ENCODE measurements at places on chromosomes 2 and 18. TPM values are rescaled to one million over a fixed set of nuclear protein-coding genes. Genes with fewer than 3 reads are reported as not detected.

- H3K36me3 ChIP-seq: peaks cover 16% of the 10 kb centered on the region
- no peaks in the 10 kb centered on the region for H3K27me3 ChIP-seq
- DNase-seq: no peak
- H3K27ac ChIP-seq: peak overlapping the region; percentile 100
- H3K4me3 ChIP-seq: peak overlapping the region; percentile 99
These were observed 11.6 kb downstream of the CFLAR start for GRCh38 chr2:201127570-201127969.

- H3K27me3 ChIP-seq: no peaks in the 10 kb centered on the region
- no peak overlapping the region for H3K4me3 ChIP-seq
- peaks cover 6% of the 10 kb centered on the region for H3K36me3 ChIP-seq
- H3K4me1 ChIP-seq: peaks cover 9% of the 10 kb centered on the region
- no peak overlapping the region for H3K27ac ChIP-seq
These were observed 45.1 kb downstream of the HDAC4 start for GRCh38 chr2:239355724-239356123.

GRCh38 chr18:48161911-48162698, 231.6 kb upstream of the SMAD2 start:
- no peak overlapping the region for H3K27ac ChIP-seq
- peaks cover 7% of the 10 kb centered on the region for H3K27me3 ChIP-seq
- H3K4me3 ChIP-seq: peak overlapping the region; percentile 77

The MARCO gene
- total RNA-seq: not detected

The UPP2 gene
- not detected for total RNA-seq
